Stimulated activated CD4-positive, alpha-beta T cell treated with anti-CD3 and anti-CD28 coated beads, Interleukin-1b, Interleukin-23, amount 100 ng/mL, for 1 hour (primary cell): ENCODE measurements at places on chromosomes 13 and 19.

DNA sequence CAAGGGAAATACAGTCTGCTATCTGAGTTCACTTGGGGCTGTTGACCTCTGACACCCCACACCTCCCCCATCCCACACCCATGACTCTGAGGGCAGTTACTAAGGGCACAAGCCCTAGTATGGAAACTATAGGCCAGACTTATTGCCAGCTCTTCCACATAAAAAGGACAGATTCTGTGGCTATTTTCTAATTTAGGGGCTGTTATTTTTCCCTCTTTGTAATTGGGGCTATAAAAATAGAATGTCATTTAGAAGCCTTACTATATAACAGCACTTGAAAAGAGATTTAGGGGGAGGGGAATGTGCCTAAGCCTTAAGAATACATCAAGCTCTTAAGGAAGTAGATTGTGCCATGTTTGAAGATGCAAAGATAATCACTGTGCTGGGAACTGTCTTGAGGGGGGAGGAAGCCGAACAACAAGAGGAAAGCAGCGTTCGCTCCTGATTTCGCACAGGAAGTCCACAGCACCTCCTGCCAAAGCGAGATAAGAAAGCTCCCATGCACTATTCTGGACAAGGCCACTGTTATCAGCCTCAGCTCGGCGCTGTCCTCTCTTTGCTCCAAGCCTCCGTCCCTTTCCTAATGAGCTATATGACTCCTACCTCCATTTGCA is 86.6 kb downstream of the FLT1 start:
- DNase-seq = no peak

- DNase-seq = no peak
Measured at GRCh38 chr19:46080561-46080960, 39.8 kb upstream of the IGFL4 start.

GRCh38 chr19:15550929-15551292 is 42.6 kb downstream of the CYP4F22 start:
- peak; percentile 7 for DNase-seq

DNA sequence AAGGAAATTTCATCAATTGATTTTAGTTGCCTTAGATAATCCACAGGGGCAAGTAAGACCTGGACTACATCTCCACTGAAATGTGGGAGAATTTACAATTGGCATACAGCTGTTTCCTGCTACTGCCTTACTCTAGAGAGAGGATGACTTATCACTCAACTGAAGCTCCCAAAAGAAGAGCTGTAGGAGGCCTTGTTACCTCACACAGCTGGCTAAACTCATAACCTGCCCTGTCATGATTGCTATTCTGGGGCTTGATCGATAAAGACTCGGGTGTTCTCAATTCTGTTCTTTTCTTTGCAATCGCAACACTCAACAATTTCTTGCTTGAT is 1396.4 kb downstream of the EFNB2 start:
- no peak for DNase-seq

- no peak for DNase-seq
Measured at GRCh38 chr13:32384702-32385101, 43.2 kb downstream of the N4BP2L1 start.

GRCh38 chr13:72774019-72774418 is 7.7 kb downstream of the DIS3 start:
- no peak for DNase-seq

- DNase-seq = no peak
Measured at GRCh38 chr19:40932008-40932959, 50.3 kb upstream of the CYP2A7 start.

- DNase-seq = no peak
Measured at GRCh38 chr13:75309981-75310580, 171.9 kb downstream of the TBC1D4 start.
